ENCODE measurements at places on chromosomes 13 and 19.
A peak's percentile ranks its signal among the peaks of the same experiment; 100 is the strongest.

- DNase-seq, result peak; percentile 41
These were observed 30.7 kb downstream of the SLC7A1 start for GRCh38 chr13:29564818-29565217.

DNA sequence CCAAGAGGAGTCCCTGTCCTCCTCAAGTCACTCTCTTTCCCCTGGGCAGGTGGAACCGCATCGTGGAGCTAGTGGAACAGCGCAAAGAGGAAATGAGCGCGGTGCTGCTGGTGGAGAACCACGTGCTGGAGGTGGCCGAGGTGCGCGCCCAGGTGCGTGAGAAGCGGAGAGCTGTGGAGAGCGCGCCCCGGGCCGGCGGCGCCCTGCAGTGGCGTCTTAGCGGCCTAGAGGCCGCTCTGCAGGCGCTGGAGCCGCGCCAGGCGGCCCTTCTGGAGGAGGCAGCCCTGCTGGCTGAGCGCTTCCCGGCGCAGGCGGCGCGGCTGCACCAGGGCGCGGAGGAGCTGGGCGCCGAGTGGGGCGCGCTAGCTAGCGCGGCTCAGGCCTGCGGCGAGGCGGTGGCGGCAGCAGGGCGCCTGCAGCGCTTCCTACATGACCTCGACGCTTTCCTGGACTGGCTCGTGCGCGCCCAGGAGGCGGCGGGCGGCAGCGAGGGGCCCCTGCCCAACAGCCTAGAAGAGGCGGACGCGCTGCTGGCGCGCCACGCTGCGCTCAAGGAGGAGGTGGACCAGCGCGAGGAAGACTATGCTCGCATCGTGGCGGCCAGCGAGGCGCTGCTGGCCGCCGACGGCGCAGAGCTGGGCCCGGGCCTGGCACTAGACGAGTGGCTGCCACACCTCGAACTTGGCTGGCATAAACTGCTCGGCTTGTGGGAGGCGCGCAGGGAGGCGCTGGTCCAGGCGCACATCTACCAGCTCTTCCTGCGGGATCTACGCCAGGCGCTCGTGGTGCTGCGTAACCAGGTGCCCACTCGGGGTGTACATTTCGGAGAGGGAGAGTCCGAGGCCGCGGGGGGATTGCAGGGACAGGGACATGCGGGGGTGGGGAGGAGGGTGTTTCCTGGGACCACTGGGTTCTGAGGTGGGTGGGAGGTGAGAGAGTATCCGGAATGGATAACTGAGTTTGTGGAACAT is 52.8 kb downstream of the SPTBN4 start:
- peak; percentile 68 for DNase-seq

DNA sequence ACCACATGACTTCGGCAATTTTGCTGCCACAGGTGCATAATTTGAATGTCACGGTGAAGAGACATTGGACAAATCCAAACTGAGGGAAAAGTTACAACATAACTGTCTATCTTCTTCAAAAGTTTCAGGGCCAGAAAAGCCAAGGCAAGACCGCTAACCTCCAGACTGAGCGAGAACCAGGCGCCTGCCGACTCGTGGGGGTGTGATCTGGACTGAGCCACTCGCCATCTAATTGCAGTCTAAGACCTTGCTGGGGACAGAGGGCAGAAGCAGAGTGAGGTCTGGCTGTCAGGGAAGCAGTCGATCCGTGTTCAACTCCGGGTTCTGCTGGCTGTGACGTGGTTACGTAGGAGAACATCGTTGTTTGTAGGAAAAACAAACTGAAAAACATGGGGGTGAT is 88.6 kb downstream of the SPACA7 start:
- DNase-seq, result no peak

DNA sequence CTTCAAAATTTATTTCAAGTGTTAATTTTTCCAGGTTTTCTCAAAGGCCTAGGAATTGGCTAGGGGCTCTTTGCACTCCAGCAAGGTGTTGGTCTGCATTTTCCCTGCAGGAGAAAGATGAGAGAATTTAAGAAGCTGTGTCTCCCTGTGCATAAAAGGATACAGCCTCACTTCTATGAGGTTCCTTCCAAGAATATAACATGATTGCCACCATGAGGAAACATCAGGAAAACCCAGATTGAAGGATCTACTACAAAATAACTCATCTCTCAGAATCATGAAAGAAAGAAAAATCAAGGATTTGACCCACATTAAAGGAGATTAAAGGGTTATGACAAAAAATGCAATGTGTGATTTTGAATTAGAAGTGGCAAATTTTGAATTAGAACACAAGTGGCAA is 69.9 kb downstream of the RUBCNL start:
- no peak for DNase-seq

GRCh38 chr13:50757008-50757407 is 86.5 kb downstream of the DLEU7 start:
- DNase-seq, result no peak

DNA sequence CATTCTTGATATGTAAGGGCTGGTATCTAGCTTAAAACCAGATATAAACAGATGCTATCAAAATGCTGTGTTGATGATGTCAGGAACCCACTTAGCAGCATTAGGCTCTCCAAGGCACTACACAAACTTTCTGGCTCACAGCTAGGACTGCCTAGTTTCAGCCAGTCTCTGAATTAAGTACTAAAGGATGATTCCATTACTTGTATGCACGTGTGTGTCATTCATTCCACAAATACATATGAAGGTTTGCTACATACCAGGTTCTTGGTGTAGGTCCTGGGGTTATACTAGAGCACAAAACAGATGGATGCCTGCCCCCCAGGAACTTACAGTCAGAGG is 151.5 kb downstream of the RGCC start:
- DNase-seq, result no peak
